ENCODE measurements at places on chromosomes 2 and 18.
A peak's percentile ranks its signal among the peaks of the same experiment; 100 is the strongest.

DNA sequence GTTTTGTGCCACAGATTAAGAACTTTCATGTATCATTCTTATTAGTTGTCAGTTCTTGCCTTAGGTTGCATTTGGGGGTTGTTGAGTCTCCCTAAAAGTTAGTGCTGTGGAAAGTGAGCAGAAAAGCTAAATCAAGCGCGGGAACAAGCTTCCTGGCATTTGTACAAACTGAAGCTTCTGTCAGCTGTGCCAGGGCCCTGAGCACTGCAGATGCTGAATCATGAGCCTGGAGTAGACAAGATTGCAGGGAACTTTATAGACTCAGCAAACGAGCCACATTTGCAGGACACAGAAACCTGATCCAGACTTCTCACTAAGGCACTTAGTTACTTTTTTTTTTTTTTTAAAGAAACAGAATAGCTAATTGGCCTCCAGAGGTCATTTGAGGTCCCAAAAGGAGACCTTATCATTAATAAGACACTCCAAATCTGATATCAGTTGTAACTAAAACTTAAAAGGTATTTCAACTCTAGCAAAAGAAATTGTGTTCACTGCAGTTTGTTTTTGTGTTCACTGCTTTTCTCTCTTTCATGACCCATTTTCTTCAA, 88.7 kb downstream of the ADAM23 start:
- no peak for DNase-seq

DNA sequence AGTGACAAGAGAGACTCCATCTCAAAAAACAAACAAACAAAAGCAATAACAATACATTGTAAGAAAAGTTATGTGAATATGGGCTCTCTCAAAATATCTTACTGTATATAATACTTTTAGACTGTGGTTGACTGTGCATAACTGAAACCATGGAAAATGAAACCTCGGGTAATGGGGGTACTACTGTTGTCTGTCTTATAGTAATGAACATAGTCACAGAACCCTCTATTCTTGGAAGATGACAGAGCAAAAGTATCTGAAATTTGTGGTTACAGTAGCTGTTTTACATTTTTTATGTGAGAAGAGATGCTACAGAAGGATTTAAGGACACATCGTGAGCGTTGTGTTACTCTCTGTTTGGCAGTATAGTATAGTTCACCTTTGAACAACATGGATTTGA, 60.5 kb downstream of the MAP4K4 start:
- DNase-seq: no peak

- DNase-seq: no peak
Measured at GRCh38 chr2:231276987-231277386, 78.6 kb downstream of the ARMC9 start.

DNA sequence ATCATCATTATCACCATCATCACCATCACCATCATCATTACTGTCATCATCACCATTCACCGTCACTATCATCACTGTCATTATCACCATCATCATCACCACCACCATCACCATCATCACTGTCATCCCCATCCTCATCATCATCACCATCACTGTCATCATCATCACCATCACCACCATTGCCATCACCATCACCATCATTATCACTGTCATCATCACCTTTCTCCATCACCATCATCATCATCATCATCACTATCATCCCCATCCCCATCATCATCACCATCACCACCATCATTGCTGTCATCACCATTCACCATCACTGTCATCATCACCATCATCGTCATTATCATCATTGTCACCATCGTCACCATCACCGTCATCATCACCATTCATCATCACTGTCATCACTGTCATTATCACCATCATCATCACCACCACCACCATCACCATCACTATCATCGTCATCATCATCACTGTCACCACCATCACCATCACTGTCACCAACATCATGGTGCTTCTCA, 9.8 kb downstream of the HPCAL1 start:
- DNase-seq: no peak

- no peak for DNase-seq
Measured at GRCh38 chr2:173934895-173935294, 30.3 kb downstream of the SP3 start.

DNA sequence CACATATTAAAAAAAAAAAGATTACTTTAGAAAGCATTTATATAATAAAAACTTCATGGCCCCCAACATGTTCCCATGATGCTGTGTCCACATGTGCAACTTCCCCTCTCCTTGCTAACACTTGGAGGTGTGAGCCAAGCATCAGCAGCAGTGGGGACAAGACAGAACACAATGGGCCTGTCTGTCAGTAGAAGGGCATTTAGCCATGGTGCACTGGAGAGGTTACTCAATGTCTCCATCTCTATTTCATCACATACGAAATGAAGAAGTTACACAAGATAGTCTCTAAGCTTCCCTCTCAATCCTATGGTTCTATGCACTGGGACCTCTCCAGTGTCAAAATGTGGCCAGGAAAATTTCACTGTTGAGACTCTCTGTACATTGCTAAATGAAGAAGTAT, 2.5 kb downstream of the VIT start:
- no peak for DNase-seq

GRCh38 chr18:9482790-9483189, 7.5 kb downstream of the RALBP1 start:
- no peak for DNase-seq

GRCh38 chr2:189407281-189408209, 33.7 kb upstream of the WDR75 start:
- no peak for DNase-seq

DNA sequence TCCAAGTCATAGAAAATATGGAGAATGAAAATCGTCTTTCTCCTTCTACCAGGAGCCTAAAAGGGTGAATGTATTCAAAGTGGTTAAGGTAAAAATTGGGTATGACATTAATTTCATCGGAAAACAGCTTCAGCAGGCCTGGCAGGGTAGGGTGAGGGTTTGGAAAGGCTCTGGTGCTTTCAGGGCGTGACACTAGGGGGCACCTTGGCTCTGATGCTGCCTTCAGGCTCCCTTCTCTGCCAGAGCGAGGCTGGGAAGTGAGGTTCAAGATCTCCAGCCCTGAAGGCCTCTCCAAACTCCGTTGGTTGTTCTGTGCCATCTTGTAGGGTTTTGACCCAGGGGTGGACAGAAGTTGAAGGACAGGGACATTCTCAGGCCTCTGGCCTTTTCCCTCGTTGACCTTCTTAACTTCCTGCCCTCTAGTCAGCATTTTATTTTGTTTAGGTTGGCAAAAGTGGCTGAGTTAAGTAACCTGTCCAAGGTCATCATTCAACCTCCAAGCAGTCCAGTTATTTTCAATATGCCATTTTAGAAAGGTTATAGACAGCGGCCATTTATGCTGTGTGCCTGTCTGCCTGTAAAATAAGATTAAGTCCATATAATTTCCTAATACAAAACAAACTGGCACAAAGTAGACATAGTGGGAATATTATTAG, 40.3 kb downstream of the EML6 start:
- no peak for DNase-seq

DNA sequence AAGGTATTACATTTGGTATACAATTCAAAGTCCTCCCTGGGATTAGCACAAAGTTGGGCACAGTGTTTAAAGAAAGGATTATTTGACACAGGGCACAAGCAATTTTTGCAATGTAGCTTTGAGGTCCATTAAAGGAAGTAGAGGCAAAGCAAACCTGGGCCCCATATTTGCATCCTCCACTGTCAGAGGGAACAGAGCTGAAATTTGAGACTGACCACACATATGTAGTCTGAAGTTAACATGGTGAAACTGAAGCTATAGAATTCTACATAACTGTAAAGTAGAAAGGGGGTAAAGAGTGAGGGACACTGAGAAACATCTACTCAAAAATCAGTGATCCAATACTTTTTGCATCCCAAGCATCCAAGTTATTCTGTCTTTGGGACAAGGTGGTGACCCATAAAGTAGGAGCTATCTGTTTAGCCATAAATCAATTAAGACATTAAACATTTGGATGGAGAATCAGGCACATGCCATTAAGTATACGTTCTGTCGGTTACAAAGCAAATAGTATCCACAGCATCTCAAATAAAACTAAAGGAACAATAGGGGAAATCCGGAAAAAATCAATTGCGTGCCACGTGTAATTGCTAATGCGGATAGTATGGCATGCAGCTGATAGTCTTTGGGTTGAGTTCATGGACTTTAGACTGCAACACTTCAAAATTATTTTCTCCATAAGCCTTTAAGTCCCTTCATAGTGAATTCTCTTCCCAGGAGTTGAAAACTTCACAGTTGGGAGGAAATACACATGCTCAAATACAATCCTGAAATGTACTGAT, 72.6 kb downstream of the PLEKHM3 start:
- no peak for DNase-seq

DNA sequence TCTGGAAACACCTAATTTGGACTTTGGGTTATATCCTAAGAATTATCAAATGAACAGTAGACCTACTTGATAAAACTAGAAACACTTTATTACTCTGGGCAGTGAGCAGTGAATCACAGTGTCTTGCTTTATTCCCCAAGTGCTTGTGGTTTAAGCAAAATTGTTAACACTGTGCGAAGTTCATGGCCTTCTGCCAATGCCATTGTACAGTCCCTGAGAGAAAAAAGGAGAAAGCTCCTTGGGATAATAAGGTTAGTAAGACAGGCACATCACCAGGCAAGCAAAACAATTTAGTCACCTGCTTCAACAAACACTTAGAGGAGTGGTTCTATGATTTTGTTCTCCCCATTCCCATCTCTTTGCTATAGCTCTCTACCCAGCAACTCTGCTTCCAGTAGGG, 39.8 kb downstream of the ADCYAP1 start:
- DNase-seq: no peak

DNA sequence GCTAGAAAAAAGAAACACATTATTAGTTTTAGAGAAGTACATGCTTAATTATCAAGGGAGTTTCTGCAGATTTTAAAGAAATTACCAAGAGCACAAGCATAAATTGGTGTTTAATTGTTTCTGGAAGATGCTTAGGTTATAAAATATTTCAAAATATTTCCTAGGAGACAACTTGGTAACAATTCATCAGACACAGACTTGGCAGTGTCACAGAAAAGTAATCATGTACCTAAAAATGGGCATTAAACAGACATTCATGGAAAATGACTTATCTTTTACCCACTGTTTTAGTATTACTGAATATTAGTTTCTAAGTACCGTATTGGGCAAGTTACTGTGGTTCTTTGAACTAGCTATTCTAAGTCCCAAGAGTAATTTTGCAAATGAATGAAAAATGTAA, 428.8 kb upstream of the LYPD1 start:
- DNase-seq: no peak

GRCh38 chr18:36783792-36784191, 45.0 kb downstream of the TPGS2 start:
- DNase-seq: no peak

DNA sequence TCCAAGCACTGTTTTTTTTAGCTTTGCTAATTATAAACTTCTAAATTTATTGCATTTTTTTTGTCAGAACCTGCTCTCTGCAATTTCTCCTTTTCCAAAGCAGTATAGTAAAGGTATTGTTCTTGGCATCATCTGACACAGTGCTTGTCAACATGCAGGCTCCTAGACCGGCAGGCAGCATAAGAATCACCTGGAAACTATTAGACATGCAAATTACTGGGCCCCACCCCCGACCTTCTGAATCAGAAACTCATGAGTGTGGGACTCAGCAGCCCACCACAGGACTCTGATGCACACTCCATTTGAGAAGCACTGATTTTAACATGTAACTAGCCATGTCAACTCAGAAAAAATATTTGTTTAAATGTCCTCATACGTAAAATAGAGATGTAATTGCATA, 551.1 kb upstream of the CELF4 start:
- peak; percentile 2 for DNase-seq

GRCh38 chr18:58682429-58683069, 11.3 kb downstream of the MALT1 start:
- DNase-seq: no peak

DNA sequence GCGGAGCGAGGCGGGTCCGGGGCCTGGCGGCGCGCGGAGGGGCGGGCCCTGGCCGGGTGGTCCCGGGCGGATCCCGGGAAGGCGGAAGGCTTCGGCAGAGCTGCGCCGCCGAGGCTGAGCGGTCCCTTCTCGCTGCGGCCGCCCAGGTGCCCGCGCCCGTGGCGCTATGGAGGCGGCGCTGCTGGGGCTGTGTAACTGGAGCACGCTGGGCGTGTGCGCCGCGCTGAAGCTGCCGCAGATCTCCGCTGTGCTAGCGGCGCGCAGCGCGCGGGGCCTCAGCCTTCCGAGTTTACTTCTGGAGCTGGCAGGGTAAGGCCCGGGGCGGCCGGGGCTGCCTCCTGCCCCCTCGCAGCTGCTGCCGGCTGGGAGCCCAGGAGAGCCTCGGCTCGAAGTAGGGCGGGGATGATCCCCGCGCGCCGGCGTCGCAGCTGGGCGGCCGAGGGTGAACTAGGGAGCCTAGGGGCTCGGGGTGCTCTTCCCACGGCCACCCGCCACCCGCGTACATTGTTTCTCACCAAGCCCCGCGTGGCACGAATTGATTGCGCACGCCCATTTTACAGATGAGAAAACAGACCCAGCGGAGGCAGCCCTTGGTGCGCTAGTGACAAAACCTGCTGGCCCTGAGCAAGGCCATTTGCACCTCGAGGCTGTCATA, at the start of gene SLC66A3:
Gene SLC66A3 (plus strand): TSS at position 87 of the 655 bp plus-strand sequence. CDS start 80 bp downstream, at position 167.
- DNase-seq: no peak

DNA sequence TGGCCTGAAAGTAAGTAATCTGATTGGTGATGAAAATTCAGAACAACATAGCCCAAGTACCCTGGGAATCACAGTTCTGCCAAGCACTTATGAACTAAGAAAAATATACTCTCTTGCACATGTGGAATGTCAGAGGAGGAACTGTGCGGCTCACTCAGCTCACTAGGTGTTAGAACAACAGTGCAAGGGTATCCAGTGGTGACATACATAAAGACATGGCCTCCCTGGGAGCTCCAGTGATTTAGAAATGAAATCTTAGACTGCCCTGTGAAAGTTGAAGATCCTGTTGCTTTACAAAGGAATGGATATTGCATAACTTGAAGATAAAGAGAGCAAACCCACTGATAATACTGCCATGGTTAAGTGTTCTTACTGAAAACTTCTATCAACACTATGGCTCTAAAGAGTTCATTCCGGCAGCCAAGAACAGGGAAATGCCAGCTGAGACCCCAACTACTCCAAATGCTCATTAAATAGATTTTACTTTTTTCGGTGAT, 246.2 kb downstream of the ARHGAP15 start:
- DNase-seq: no peak

- DNase-seq: no peak
Measured at GRCh38 chr2:55022476-55022875, 27.8 kb downstream of the RTN4 start.

DNA sequence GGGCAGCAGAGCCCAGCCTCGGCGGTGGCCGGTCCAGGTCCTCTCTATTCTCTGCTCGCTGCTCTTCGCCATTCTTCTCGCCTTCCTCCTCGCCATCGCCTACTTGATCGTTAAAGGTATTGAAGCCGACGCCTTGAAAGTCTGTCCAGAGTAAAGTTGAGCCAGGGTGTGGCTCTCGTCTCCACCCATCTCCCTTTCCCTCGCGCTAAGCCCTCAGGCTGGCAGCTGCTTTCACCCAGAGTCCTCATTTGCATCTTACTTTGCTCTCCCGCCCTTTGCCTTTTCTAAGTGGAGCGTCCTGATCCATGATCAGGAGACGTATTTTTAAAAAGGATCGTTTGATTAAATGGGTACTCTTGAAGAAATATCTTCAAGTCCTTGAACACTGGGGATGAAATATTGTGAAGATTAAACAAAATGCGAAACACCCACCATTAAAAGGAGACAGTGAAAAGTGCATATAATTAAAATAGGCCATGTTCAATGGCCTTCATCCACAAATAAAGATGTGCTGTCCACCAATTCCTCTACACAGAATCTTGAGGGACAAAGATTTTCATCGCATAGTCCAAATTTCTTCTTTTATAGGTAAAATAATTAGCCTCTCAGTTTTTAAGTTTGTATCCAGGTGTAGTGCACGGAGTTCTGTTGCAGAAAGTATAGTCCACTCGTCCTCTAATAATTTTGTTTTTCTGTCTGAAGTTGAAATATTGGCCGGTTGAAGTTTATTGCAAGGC, 657 bp downstream of the ARL6IP6 start:
- DNase-seq: no peak

- DNase-seq: no peak
Measured at GRCh38 chr2:230668939-230669303, 43.7 kb upstream of the CAB39 start.
